ENCODE measurements at places on chromosomes 6 and 20. TPM values are rescaled to one million over a fixed set of nuclear protein-coding genes. Genes with fewer than 3 reads are reported as not detected.

- DNase-seq: no peak
Observed at GRCh38 chr6:135434095-135434494, 63.4 kb downstream of the AHI1 start.

FOXQ1 gene
- 0.42 TPM for total RNA-seq

DNAH8 gene
- not detected for total RNA-seq

DNA sequence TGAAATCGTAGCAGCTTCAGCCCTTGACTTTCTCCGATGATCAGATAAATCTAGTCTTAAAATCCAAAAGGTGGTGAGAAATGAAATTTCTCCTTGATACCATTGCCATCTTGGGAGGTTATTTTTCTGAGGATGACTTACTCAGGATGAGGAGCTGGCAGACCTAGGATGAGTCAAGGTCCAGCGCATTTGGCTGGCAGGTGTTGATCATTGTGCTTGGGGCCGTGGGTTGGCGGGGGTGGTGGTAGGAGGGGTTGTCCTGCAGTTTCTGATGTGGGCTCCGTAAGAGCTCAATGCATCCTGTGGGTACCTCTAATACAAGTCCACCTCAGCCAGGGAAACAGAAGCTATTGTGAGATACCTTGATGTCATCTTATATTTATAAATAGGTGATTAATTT, 148.3 kb upstream of the SCGN start:
- DNase-seq: no peak

GRCh38 chr6:121309768-121310469, 24.4 kb downstream of the TBC1D32 start:
- no peak for DNase-seq

DNA sequence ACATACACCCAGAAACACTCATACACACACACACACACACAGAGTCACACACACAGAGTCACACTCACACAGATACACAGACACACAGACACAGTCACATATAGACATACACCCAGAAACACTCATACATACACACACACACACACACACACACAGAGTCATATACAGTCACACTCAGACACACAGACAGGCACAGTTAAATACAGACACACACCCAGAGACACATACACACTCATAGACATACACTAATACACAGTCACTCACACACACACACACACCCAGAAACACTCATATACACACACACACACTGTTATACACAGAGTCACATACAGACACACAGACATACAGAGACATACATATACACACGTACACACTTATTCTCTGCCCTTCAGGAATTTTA, 250.9 kb downstream of the QKI start:
- DNase-seq: no peak

- DNase-seq: no peak
Observed at GRCh38 chr6:87498048-87498447, 25.3 kb downstream of the SLC35A1 start.

DNA sequence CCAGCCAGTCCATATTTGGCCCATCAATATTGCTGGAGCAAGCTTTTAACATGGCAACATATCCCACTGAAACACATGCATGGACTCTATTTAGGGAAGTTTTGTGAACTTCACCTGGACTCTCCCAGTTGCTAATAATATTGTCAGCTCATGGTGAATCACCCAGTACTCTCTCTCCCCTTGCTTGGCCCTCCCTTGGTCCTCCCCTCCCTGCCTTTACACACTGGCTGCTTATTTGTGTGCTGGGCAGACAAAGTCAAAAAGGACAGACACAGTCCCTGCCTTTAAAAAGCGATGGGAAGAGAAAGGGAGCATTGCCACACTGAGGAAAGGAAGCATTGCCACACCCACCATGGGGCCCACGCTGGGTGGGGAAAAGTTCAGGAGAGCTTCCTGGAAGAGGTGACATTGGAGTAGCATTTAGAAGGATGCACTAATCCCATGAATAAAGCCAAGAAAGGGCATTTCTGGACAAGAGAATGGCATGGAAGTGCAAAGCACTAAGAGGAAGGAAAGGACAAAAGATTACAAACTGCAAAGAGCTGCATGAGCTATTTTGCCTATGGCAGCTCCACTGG, 143.4 kb upstream of the EXOC2 start:
- no peak for DNase-seq
